ENCODE measurements at places on chromosomes 11 and 22.

GRCh38 chr11:67616431-67617242, 9.9 kb downstream of the NDUFV1 start:
- no peak overlapping the region for H3K27ac ChIP-seq
- no peak overlapping the region for H3K4me3 ChIP-seq
- H3K27me3 ChIP-seq = no peaks in the 10 kb centered on the region
- H3K36me3 ChIP-seq = no peaks in the 10 kb centered on the region
- peaks cover 18% of the 10 kb centered on the region for H3K4me1 ChIP-seq
- peak; percentile 63 for DNase-seq

GRCh38 chr11:28632338-28632737, 524.1 kb downstream of the METTL15 start:
- H3K27me3 ChIP-seq = no peaks in the 10 kb centered on the region
- H3K4me3 ChIP-seq = no peak overlapping the region
- H3K27ac ChIP-seq = no peak overlapping the region

- no peak overlapping the region for H3K27ac ChIP-seq
- H3K36me3 ChIP-seq = no peaks in the 10 kb centered on the region
- no peaks in the 10 kb centered on the region for H3K4me1 ChIP-seq
- H3K4me3 ChIP-seq = no peak overlapping the region
- H3K27me3 ChIP-seq = no peaks in the 10 kb centered on the region
Observed at GRCh38 chr11:15937601-15938120, 418.7 kb downstream of the SOX6 start.

GRCh38 chr11:134819041-134819440, 407.0 kb upstream of the B3GAT1 start:
- no peaks in the 10 kb centered on the region for H3K27me3 ChIP-seq
- H3K27ac ChIP-seq = peak overlapping the region; percentile 46
- peaks cover 2% of the 10 kb centered on the region for H3K4me1 ChIP-seq
- DNase-seq = peak; percentile 78
- H3K4me3 ChIP-seq = no peak overlapping the region

DNA sequence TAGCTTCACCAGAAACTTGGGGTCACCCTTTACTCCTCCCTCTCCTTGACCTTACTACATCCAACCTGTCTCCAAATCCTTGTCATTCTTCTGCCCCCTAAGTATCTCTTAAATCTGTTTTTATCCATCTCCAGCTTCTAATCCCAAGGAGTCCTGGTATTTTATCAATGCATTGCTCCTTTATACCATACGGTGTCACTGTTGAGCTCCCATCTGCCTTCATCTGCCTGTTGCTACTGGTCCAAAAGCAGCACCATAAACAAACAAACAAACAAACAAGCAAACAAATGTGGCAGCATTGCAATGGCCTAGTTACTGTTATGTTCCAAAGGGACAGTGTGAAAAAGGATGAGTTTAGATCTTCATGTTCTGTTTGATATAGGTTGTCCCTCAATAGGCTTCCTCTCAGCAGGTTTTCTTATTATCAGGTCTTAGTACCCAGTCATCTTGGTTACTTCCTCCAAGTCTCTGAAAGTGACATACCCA, 34.2 kb downstream of the DNHD1 start:
- peak; percentile 67 for DNase-seq
- H3K4me3 ChIP-seq = no peak overlapping the region
- no peaks in the 10 kb centered on the region for H3K4me1 ChIP-seq
- H3K36me3 ChIP-seq = no peaks in the 10 kb centered on the region
- H3K27me3 ChIP-seq = no peaks in the 10 kb centered on the region

- H3K27me3 ChIP-seq = no peaks in the 10 kb centered on the region
- DNase-seq = no peak
- no peak overlapping the region for H3K27ac ChIP-seq
Observed at GRCh38 chr11:127640561-127641451, 640.2 kb upstream of the KIRREL3 start.

- H3K36me3 ChIP-seq = no peaks in the 10 kb centered on the region
- no peak for DNase-seq
- no peak overlapping the region for H3K27ac ChIP-seq
- no peaks in the 10 kb centered on the region for H3K4me1 ChIP-seq
- H3K27me3 ChIP-seq = peaks cover 17% of the 10 kb centered on the region
Observed at GRCh38 chr11:64716473-64717267, 6.3 kb downstream of the NRXN2 start.

- no peaks in the 10 kb centered on the region for H3K4me1 ChIP-seq
- DNase-seq = peak; percentile 44
- H3K4me3 ChIP-seq = no peak overlapping the region
- H3K27me3 ChIP-seq = no peaks in the 10 kb centered on the region
Observed at GRCh38 chr11:11119917-11120316, 233.1 kb downstream of the CSNK2A3 start.

DNA sequence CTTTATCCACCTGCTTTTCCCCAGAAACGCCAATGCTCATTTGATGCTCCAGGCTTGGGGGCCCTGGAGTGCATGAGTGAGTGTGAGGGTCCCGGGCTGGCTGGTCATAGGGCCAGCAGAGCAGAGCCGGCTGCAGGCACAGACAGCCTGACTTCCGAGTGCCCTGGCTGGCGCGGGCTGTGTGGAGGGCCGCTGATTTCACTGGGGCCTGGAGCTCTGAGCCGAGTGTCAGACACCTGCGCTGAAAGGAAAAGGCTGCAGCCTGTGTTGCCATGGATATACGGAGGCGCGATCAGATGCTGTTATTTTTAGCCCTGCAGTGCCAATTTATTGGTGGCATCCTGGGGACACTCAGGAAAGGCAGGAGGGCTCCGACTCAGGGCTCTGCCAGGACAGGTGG, 87.6 kb downstream of the ST3GAL4 start:
- H3K4me3 ChIP-seq = no peak overlapping the region
- no peaks in the 10 kb centered on the region for H3K27me3 ChIP-seq
- H3K27ac ChIP-seq = no peak overlapping the region
- no peaks in the 10 kb centered on the region for H3K4me1 ChIP-seq

DNA sequence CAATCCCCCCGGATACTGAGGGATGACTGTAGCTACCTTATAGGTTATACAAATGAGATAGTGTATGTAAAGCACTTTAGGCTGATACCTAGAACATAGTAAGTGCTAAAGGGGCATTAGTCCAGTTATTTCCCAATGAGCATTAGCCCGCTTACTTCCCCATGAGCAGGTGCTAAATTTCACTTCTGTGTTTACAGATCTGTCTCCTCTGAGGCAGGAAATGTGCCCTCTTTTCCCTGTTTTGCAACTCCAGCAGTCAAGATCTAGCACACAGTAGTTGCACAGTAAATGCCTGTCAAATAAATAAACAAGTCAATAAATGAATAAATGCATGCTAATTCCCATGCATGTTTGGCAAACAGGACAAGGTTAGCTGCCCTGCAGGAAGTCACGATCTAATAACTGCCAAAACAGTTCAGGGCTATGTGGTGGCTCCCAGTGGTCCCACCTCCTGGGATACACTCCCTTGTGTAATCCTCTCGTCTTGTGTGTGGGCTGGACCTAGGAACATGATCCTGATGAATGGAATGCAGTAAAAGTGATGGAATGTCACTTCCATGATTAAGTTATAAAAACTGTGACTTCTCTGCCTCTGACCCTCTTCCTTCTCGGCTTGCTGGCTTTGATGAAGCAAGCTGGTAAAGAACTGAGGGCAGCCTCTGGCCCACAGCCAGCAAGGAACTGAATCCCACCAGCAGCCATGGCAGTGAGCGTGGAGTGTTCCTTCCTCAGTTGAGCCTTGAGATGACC, 459.0 kb downstream of the SOX6 start:
- no peaks in the 10 kb centered on the region for H3K27me3 ChIP-seq
- no peaks in the 10 kb centered on the region for H3K36me3 ChIP-seq
- peak; percentile 63 for DNase-seq
- H3K4me3 ChIP-seq = no peak overlapping the region

- H3K27ac ChIP-seq = no peak overlapping the region
- H3K4me1 ChIP-seq = no peaks in the 10 kb centered on the region
- no peaks in the 10 kb centered on the region for H3K27me3 ChIP-seq
- DNase-seq = peak; percentile 46
Observed at GRCh38 chr22:44192098-44192815, 11.5 kb downstream of the PARVG start.

- peak; percentile 78 for DNase-seq
- H3K27me3 ChIP-seq = no peaks in the 10 kb centered on the region
- no peak overlapping the region for H3K4me3 ChIP-seq
- peaks cover 5% of the 10 kb centered on the region for H3K4me1 ChIP-seq
- H3K36me3 ChIP-seq = no peaks in the 10 kb centered on the region
- H3K27ac ChIP-seq = no peak overlapping the region
Observed at GRCh38 chr11:77421041-77421723, 52.7 kb downstream of the PAK1 start.

DNA sequence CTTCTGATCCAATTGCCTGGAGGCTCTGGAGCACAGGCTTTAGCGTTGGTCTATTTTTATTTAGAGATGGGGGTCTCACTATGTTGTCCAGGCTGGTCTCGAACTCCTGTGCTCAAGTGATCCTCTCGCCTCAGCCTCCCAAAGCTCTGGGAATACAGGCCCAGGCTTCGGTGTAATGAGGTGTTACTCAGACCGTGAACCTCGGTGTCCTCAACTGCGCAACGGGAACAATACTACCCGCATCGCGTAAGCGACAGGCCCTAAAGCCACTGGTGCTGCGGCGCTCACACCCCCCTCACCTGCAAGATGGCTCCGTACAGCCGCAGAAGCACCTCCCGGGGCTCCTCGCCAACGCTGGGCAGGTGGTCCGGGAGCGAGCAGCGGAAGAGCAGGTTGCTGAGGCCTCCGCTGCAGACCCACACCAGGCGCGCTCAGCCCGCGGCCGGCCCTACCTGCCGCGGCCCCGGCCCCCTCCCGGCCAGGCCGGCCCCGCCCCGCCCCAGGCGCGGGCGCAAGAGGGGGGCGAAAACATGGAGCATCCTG, 628 bp downstream of the CHKB start:
- no peaks in the 10 kb centered on the region for H3K27me3 ChIP-seq
- peak overlapping the region; percentile 97 for H3K27ac ChIP-seq
- peaks cover 3% of the 10 kb centered on the region for H3K36me3 ChIP-seq
- DNase-seq = peak; percentile 38
- peak overlapping the region; percentile 93 for H3K4me3 ChIP-seq
- H3K4me1 ChIP-seq = peaks cover 2% of the 10 kb centered on the region

DNA sequence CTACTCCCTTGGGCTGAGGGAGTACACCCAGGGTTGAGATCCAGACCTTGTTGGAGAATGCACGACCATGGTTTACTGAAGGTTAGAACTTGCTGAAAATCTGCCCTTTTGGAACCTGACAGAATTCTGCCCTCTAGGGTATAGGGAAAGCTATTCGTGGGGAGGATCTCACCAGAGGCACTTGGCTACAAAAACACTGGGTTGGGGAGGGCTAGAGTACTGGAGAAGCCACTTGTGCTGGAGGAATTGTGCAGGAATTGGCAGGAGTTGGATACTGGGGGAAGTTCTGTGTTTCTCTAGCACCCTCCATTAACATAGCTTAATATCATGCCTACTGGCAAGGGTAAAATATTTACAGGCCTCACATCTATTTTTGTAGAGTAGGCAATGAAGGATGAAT, 55.8 kb downstream of the PPME1 start:
- peak; percentile 47 for DNase-seq
- no peak overlapping the region for H3K4me3 ChIP-seq
- H3K27ac ChIP-seq = no peak overlapping the region

GRCh38 chr11:85815186-85815931, 4.4 kb upstream of the SYTL2 start:
- no peaks in the 10 kb centered on the region for H3K27me3 ChIP-seq
- H3K36me3 ChIP-seq = no peaks in the 10 kb centered on the region
- H3K4me1 ChIP-seq = no peaks in the 10 kb centered on the region
- no peak for DNase-seq
- H3K27ac ChIP-seq = no peak overlapping the region
- H3K4me3 ChIP-seq = no peak overlapping the region

DNA sequence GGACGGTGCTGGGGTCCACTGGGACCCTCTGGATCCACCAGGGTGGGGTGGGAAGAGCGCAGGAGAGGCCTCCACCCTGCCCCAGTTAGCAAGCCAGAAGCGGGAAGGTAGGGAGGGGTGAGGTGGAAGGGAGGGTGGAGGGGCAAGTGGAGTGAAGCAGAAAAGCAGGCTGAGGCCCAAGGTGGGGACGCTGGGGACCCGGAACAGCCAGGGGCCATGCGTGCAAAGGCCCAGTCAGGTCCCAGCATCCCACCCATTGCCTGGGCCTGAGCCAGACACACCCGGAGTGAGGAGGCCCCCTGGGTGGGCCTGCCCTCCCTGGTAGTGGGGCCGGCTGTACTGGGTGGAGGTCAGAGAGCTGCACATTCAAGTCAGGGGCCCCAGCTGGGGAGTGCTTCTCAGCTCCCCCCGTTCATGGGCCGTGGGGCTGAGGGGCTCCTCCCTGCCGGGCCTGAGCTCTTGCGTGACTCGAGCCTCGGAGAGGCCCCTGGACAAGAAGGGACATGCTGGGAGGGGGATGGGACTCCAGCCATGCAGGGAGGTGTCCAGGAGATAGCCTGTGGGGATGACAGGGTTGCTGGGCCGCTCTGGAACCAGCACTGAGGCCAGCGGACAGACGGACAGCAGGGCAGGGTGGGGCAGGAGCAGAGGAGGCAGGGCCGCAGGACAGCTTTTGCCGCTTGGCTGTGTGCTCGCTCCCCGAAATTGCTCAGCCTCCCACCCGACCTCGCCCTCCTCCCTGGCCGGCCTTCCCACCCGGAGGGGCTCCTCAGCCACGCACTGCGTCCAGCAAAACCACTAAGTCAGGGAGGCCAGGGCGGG, 7.7 kb downstream of the TNNT3 start:
- no peak overlapping the region for H3K4me3 ChIP-seq
- no peaks in the 10 kb centered on the region for H3K4me1 ChIP-seq
- no peak for DNase-seq
- no peaks in the 10 kb centered on the region for H3K36me3 ChIP-seq
- H3K27me3 ChIP-seq = no peaks in the 10 kb centered on the region

GRCh38 chr11:116970485-116971292, 127.5 kb downstream of the SIK3 start:
- H3K27ac ChIP-seq = no peak overlapping the region
- DNase-seq = no peak
- H3K4me1 ChIP-seq = no peaks in the 10 kb centered on the region
- no peaks in the 10 kb centered on the region for H3K27me3 ChIP-seq
- no peaks in the 10 kb centered on the region for H3K36me3 ChIP-seq
- H3K4me3 ChIP-seq = no peak overlapping the region

GRCh38 chr11:134346101-134346975, 14.6 kb downstream of the GLB1L2 start:
- H3K27me3 ChIP-seq = no peaks in the 10 kb centered on the region
- H3K27ac ChIP-seq = no peak overlapping the region
- peaks cover 2% of the 10 kb centered on the region for H3K4me1 ChIP-seq
- no peak for DNase-seq
- H3K4me3 ChIP-seq = no peak overlapping the region

GRCh38 chr11:55714982-55715888, 53.2 kb downstream of the OR4C6 start:
- no peak overlapping the region for H3K27ac ChIP-seq
- no peaks in the 10 kb centered on the region for H3K27me3 ChIP-seq
- no peak overlapping the region for H3K4me3 ChIP-seq
- peak; percentile 18 for DNase-seq
- H3K4me1 ChIP-seq = no peaks in the 10 kb centered on the region

GRCh38 chr11:9077164-9077563, 14.2 kb downstream of the SCUBE2 start:
- DNase-seq = no peak
- no peaks in the 10 kb centered on the region for H3K27me3 ChIP-seq
- H3K36me3 ChIP-seq = no peaks in the 10 kb centered on the region
- H3K4me1 ChIP-seq = no peaks in the 10 kb centered on the region
- no peak overlapping the region for H3K4me3 ChIP-seq

DNA sequence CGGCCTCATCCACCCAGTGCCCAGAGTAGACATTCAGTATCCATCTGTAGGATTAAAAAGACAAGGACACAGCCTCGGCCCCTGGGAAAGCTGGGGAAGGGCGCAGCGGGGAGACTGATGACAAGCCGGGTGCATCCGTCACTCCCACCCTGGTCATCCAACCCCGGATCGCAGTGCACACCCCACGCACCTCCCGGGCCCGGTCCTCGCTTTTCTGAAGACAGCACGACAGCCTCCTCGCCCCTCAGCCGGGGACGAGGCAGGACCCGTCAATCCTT, 1.1 kb downstream of the FCHSD2 start:
- H3K4me1 ChIP-seq = no peaks in the 10 kb centered on the region
- no peak overlapping the region for H3K27ac ChIP-seq
- no peak for DNase-seq
- no peaks in the 10 kb centered on the region for H3K36me3 ChIP-seq

All from mesendoderm (in vitro differentiated cells).